Left renal pelvis (tissue), 4 donors: ENCODE measurements at places on chromosomes 3 and 15.

DNA sequence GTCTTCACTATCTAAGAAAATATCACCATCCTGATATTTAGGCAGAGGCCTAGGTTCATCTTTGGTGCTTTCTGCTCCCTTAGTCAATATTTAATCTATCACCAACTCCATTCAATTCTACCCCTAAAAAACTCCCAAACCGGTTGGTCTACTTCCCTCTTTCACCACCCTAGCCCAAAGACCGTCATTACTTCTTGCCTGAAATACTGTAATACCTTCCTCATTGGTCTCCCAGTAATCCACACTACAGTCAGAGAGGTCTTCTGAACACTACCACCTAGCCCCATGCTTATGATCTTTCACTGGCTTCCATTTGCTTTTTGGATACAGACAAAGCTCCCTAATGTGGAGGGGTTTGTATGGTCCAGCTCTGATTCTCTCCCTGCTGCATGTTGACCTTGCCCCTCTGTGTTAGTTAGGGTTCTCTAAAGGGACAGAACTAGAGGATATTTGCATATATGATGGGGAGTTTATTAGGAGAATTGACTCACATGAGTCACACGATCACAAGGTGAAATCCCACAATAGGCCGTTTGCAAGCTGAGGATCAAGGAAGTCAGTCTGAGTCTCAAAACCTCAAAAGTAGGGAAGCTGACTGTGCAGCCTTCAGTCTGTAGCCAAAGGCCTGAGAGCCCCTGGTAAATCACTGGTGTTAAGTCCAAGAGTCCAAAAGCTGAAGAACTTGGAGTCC lies 36.4 kb upstream of the ATP2C1 start:
- no peak for DNase-seq

GRCh38 chr15:60514261-60514881 lies 35.4 kb upstream of the ICE2 start:
- DNase-seq, result no peak

DNA sequence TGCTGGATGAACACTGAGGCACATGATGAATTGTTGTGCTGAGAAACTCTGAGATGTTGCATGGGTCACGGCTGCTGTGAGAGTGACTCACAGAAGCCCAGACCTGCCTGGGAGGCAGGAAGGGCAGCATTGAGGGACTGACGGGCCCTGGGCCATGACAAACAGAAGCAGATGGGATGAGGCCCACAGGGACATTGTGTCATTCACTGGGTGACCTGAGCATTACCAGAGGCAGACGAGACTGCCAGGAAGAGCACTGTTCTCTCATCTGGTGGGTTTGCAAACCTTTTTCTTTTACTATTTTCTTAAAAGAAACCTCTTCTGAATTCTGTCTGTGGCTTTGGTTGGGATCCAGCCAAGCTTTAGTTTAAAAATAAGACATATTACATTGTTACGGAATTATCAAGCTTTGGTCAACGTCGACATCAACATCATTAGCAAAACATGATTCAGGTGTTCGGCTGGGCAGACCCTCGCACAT lies 67.8 kb downstream of the BDH1 start:
- no peak for DNase-seq

DNA sequence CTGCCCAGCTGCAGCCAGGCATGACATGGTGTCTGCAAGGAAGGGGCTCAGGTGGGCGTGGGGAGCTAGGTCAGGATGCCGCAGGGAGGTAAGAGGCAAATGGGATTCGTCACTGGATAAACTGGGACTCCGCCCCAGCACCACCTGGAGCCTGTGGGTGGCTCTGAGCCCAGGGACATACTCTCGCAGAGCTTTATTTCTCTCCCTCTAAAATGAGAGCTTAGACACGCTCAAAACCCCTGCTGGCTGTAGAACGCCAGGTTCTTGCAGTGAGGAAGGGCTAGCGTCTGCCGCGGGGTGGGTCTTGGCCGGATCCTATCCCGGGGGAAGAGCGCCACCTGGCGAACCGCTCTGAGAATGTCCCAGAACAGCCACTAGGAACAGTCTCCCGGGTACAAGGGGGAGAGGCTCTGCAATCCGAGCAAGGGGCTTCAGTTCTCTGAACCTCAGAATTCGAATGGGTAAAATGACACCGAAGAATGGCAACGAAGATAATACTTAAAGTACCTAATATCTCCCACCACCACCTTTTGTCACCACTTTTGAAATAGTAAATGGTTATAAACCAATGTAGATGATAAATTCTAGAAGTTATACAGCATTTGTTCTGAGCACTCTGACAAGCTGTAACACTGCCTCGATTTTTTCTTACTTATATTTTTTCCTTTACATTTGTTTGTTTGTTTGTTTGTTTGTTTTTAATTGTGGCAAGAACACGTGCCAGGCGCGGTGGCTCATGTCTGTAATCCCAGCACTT lies 53.2 kb upstream of the SRGAP3 start:
- DNase-seq, result peak; percentile 79

- DNase-seq, result no peak
These were observed 579.0 kb upstream of the CBLB start for GRCh38 chr3:106447723-106448301.

- DNase-seq, result no peak
These were observed 36.5 kb downstream of the ATP13A3 start for GRCh38 chr3:194450341-194450740.

- DNase-seq, result no peak
These were observed 42.9 kb downstream of the SCN5A start for GRCh38 chr3:38606561-38606960.

- DNase-seq, result no peak
These were observed 291.9 kb downstream of the OXSM start for GRCh38 chr3:26081806-26082205.

DNA sequence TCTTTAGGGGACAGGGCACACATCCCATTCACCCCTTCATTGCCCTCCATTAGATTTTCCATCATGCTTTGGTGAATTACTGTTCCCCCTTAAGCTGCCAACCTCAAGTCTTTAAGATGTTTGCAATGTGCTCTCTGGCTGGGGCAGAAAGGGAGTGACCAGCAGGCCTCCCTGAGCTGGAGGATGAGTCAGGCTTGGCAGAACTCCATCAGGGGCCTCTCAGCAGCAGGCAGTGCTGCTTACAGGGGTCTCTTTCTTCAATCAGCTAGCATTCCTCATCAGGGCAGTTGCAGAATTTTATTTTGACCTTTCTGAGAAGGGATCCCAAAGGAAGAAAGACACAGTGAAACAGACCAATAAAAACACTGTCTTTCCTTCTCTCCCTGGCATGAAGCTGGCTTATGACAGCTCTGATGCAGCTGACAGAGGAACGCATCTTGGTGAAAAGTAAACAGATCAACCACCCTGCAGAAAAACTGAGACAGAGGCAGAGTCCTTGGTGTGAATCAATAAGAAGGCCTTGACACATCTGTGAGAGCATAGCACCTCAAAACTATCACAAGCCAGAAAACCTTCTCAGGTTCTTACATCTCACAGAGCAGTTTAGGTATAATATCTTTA lies 88.7 kb upstream of the MRPL3 start:
- no peak for DNase-seq

DNA sequence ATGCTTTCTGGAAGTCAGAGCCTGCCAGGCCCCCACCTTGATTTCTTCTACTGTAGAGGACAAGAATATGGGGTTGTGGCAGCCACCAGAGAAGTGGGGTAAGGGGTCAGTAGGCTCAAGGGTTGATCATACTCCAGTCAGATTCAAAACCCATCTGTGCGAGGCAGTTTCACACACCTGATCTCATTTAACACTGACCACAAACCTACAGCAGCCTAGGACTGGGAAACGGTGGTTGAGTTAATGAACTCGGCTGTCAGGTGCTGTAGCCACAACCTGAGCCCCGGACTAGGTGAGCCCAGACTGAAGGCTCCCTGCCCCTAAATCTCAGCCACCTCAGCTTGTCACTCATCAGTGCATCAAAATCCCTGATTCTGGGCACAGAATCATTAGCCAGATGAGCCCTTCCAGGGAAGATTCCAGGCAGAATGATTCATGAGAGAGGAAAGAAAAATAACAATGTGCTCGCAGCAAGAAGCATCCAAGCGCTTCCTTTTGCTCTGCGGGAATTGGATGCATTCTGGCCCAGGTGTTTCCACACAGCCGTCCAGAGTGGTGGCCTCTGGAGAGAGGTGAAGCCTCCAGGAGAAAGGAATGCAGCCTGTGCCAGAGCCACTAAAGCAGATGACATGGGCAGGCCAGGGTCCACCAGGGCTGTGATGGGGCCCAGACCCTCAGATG lies 102.1 kb downstream of the SRGAP3 start:
- DNase-seq, result no peak

DNA sequence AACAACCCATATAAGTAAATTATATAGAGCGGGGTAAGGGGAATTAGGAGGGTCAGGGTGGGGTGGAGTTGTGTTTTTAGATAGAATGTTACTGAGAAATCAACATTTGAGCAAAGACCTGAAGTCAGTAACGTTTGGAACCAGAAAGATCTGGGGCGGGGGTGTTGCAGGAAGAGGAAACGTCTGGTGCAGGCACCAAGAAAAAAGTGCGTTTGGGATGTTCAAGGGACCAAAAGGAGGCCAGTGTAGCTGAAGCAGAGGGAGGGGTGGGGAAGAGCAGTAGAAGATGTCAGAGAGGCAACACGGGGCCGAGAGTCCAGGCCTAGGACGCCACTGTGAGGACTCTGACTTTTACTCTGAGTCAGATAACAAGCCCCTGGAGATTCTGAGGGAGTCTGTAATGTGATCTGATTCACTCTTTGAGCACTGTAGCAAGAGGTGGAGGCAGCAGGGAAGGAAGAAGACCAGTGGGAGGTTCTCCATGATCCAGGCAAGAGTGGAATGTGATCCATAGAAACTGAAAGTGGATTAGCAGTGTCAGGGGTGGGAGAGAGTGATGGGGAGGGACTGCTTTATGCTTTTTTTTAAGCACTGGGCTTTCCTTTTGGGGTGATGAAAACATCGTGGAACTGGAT lies 179.3 kb upstream of the CHRM5 start:
- DNase-seq, result no peak

- no peak for DNase-seq
These were observed 314.1 kb downstream of the SV2B start for GRCh38 chr15:91414124-91414523.

DNA sequence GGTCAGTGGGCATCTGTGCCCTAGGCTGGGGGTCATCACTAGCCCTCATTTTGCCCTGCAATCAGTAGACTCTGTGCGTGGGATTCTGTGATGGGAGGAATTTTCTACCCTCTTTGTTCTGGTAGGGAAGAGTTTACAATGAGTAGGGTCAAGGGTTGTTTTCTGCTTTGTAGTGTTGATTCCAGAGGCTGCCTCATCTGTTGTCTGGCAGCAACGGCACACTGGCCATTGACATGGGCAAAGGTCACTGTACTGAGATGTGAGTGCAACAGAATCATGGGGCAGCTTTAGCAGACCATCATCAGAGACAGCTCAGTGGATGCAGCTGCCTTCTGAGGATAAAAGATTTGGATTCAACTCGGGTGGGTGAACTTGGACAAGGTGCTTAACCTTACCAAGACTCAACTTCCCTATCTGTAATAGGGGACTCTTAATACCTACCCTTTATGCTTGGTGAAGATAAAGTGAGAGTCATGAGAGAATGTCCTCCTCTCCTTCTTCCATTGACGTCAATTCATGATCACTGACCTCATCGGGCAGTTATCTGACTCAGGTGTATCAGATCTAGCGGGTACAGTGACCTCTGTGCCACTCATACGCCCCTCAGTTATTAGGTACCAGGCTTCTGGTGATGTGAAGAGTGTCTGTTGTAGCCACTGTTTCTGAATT lies 127.5 kb downstream of the RPLP1 start:
- no peak for DNase-seq

DNA sequence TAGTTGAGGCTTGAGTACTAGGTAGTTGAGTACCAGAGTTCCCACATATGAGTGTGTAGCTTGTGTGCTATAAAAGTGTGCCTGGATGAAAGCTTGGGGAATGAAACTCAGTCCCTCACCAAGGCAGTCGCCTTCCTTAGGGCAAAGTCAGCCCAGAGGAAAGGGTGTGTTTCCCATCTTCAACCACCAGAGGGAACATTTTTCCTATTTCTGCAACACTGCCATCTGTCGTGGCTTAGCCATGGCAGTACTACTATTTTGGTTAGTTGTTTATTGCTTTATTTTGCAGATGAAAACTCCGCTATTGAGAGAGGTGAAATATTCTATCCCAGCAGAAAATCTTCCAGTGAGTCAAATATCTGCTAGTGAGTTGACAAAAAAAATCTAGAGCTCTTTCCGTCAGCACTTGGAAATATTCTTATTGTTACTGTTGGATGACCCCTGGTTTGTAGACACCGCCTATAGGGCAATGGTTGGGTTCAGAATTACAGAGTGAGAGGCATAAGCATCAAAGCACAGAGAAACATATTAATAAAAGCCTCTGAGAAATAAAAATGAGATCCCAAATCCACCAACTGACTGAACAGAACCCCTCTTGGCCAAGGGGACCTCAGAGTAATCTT lies 239.9 kb downstream of the CPNE4 start:
- peak; percentile 24 for DNase-seq

DNA sequence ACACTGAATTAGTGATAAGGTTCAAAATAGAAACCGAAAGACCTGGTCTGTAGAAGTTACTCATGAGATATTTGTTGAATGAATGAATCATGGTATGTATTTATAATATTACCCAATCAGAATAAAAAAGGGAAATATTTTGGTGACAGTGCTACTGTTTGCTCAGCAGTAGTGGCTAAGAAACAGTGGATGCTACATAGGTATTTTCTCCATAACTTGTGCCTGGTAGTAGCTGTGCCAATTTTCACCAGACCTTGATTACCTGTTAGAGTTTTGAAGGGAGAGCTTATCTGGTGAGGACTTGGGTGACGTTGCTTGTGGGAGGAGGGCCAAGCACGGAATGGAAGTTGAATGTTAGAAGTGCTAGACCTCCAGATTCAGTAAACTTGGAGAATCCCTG lies 14.3 kb downstream of the LIMD1 start:
- no peak for DNase-seq

- DNase-seq, result no peak
These were observed 38.4 kb downstream of the LARP6 start for GRCh38 chr15:70815604-70816003.

DNA sequence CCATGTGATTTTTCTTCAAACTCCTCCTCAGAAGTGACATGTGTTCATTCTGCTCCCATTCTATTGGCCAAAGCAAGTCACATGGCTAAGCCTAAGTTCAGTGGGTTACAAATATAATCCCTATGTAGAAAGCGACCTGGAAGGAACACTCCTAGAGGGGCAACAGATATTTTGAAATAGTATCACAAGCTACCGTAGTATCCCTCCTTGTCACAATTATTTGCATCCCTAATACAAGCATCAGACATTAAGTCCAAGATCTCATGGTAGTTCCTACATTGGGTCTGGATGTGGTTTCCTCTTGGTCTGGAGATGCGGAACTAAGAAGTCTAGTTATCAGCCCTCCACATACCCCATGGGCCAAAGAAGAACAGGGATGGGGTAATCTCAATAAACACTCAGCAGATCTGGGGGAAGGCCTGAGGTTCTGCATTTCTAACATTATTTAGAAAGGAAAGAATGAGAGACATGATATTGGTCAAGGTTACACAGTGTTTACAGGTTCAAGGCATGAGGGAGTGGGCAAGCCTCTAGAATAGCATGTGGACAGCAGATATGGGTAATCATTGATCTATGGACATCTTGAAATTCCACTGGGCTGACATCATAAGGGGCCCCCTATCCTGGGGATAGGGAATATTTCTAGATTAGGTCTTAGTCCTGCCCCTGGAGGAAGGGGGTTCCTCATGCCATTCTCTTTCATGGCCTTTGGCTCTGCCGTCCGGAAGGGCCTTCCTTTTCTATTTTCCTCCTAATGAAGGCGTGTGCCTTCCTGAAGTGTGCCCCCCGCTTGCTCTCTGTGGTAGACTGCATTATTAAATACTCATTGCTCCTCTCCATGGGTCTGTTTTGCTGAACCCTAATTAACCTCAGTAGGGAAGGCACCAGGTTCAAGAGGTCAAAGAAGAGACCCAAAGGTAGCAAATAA lies 17.8 kb upstream of the ABHD2 start:
- no peak for DNase-seq

GRCh38 chr15:85475317-85475701 lies 94.9 kb downstream of the AKAP13 start:
- no peak for DNase-seq
